NCI-H187 (cell line): ENCODE measurements at places on chromosomes 7 and 10.

GRCh38 chr7:83468251-83468739 is 180.6 kb downstream of the SEMA3E start:
- DNase-seq: no peak

- DNase-seq: no peak
Observed at GRCh38 chr7:47581804-47582763, at the start of gene TNS3. TSS of gene TNS3 (minus strand) at chr7:47582111. CDS start at chr7:47439636, 142,475 bp downstream.

GRCh38 chr10:75444781-75445386 is 13.5 kb downstream of the LRMDA start:
- no peak for DNase-seq

DNA sequence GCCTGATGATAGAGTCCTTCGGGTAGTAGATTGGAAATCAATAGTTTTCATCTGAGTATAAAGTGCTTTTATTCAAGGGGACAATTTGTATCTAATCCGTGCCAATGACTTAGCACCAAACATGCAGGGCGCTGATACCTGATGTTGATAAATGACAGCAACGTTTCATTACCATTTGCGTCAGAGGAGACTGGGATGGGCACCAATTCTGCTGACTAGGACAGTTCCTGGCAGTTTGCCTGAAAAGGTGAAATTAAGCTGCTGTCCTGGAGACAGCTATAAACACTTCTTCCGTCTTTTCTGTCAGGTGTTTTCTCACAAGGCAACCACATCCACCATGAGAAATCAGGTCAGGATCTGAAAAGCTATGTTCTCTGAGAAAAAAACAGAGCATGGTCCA is 1136.4 kb downstream of the TYW1 start:
- no peak for DNase-seq

- peak; percentile 69 for DNase-seq
Observed at GRCh38 chr7:99422625-99423024, 13.9 kb downstream of the BUD31 start.

GRCh38 chr10:123958241-123958640 is 66.6 kb upstream of the CPXM2 start:
- DNase-seq: no peak

GRCh38 chr10:130621231-130621775 is 485.1 kb downstream of the GLRX3 start:
- DNase-seq: no peak

DNA sequence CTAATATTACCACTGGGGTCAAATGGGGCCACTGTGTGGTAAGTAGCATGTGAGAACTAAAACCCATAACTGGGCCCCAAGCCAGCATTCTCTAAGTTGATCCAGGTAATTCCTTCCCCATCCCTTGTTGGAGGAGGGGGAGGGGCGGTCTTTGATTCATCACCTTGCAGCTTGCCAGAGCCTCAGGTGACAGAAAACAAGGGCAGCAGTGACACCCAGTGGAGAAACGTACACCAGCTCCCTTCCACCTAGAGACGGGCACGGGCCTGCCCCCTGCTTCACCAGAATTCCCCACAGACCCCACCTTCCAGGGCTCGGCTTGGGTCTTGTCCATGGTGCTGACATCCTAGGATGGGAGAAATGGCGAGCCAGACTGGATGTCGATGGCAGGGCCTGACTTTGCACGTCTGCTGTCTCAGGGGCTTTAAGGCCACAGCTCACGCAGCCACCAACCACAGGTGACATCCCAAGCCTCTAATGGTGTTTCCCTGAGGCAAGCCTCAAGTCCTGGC is 102.0 kb downstream of the STRA8 start:
- DNase-seq: peak; percentile 87

DNA sequence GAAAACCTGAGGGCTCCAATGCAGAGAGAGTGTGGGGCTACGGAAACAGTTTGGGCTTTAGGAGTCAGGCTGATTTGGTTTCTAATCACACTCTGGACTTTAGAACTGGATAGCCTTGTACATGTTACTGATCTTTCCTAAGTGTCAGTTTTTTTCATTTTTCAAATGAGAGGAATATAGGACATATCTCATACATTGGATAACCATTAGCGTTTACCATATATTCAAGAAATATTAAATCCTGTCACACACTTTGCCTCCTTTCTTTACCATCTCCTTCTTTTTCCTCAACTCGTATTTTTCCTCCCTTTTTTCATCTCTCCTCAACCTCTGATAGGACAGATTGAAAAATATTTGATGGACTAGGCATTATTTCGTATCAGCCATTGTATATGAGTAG is 885.7 kb downstream of the LRMDA start:
- DNase-seq: no peak

GRCh38 chr10:77889277-77889903 is 37.2 kb downstream of the DLG5 start:
- DNase-seq: no peak

GRCh38 chr10:129497013-129497412 is 30.0 kb downstream of the MGMT start:
- DNase-seq: no peak
